Osteocyte (in vitro differentiated cells): ENCODE measurements at places on chromosomes 5 and 9. TPM values are rescaled to one million over a fixed set of nuclear protein-coding genes. Genes with fewer than 3 reads are reported as not detected.
A peak's percentile ranks its signal among the peaks of the same experiment; 100 is the strongest.

Gene PCDHGC5
- total RNA-seq = 1.4 and 1.9 TPM in 2 replicates

DNA sequence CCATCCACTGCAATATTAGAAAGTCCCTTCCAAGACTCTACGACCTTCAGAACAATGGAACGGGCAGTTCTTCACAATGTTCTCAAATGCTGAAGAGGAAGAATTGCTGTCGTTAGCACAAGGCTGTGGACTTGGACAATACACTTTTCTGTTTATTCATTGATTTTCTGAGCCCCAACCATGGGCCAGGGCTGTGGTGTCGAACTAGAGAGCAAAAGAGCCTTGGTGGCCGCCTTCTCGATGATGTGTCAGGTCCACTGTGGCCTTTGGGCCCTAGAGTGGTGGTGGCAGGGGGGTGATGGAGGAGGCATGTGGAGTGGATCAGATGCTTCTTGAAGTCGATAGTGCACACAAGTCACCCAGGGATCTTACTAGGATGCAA lies 18.5 kb upstream of the KIF12 start:
- H3K36me3 ChIP-seq = no peaks in the 10 kb centered on the region
- no peak overlapping the region for H3K4me3 ChIP-seq
- H3K27me3 ChIP-seq = peaks cover 54% of the 10 kb centered on the region

GRCh38 chr9:114429488-114429887 lies 41.7 kb upstream of the AKNA start:
- H3K4me1 ChIP-seq = no peaks in the 10 kb centered on the region
- H3K27ac ChIP-seq = no peak overlapping the region
- no peak overlapping the region for H3K4me3 ChIP-seq
- peaks cover 3% of the 10 kb centered on the region for H3K36me3 ChIP-seq
- no peak for DNase-seq

Gene FAM221B
- total RNA-seq = not detected in 2 replicates

- H3K36me3 ChIP-seq = peaks cover 2% of the 10 kb centered on the region
- no peak overlapping the region for H3K27ac ChIP-seq
- no peak overlapping the region for H3K4me3 ChIP-seq
- peaks cover 2% of the 10 kb centered on the region for H3K27me3 ChIP-seq
- DNase-seq = no peak
Measured at GRCh38 chr5:103369125-103370120, 110.9 kb downstream of the MACIR start.

Gene SELENOP
- 55.8 and 70.3 TPM in 2 replicates for total RNA-seq

DNA sequence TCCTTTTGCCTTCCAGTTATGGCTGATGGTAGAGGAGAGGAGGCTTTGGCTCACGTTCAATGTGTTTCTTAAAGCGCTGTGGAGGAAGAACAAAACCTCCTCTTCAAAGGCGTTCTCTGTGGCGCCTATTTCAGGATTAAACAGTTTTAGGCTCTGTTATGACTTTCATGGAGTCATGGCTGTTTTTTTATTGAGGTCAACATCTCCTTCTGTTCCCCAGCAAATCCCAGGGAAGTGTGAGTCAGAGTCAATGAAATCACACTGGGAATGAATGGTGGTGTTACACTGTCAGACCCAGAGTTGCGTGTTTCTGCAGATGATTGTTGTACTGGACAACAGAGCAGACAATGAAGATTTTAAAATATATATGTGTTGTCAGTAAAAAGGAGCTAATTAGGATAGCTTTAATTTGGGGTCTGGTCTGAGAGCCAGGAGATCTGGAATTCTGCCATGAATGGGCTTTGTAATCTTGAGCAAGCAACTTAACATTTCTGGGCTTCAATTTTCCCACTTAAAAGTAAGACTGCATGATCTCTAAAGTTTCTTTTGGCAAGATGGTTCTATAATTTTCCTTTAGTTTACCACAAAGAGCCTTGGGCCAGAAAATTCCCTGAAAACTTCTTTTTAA lies 240.7 kb downstream of the CSNK1G3 start:
- H3K4me3 ChIP-seq = no peak overlapping the region
- peaks cover 47% of the 10 kb centered on the region for H3K4me1 ChIP-seq
- no peaks in the 10 kb centered on the region for H3K27me3 ChIP-seq
- peak overlapping the region; percentile 79 for H3K27ac ChIP-seq
- no peaks in the 10 kb centered on the region for H3K36me3 ChIP-seq

DNA sequence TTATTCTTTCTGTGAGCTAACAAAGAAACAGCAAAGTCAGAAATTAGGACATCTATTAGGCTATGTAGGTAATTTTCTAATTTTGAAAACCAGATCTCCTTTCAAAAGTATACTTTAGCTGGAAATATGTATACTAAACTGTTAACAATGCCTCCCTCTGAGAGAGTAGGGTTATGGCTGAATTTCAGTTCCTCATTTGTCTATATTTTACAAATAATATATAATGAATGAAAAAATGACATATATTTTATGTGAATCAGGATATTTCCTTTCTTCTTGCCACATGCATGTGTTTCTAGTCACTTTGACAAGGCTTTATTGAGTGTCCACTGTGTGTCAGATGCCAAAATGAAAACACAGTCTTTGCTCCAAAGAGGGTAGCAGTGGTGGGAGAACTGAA lies 15.4 kb downstream of the HACD4 start:
- H3K4me1 ChIP-seq = peaks cover 32% of the 10 kb centered on the region
- H3K36me3 ChIP-seq = peaks cover 7% of the 10 kb centered on the region
- no peak for DNase-seq
- H3K27me3 ChIP-seq = no peaks in the 10 kb centered on the region
- no peak overlapping the region for H3K4me3 ChIP-seq

- no peak overlapping the region for H3K27ac ChIP-seq
- H3K36me3 ChIP-seq = no peaks in the 10 kb centered on the region
- no peak for DNase-seq
- H3K27me3 ChIP-seq = peaks cover 6% of the 10 kb centered on the region
Measured at GRCh38 chr9:137303151-137303892, 1.3 kb upstream of the NRARP start.

GRCh38 chr5:3393920-3394597 lies 201.6 kb upstream of the IRX1 start:
- H3K4me1 ChIP-seq = no peaks in the 10 kb centered on the region
- H3K36me3 ChIP-seq = no peaks in the 10 kb centered on the region
- H3K27ac ChIP-seq = no peak overlapping the region
- no peak overlapping the region for H3K4me3 ChIP-seq

DNA sequence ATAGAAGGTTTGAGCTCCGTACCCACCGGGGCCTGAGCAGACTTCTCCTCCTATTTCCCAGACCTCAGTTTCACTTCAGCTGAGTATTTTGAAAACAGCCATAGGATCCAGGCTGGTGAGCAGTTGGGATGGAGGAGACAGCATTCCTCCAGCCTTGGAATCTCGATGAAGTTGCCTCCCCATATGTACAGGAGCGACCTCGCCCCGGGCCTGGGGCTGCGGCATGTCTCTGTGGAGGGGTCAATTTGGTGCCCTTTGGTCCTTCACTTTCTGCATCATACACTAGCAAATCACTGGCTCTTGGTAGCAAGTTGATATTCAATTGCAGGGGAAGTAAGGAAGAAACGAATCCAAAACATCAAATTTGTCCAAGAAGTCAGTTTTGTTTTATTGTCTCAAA lies 402.0 kb upstream of the IRX4 start:
- H3K27ac ChIP-seq = no peak overlapping the region
- DNase-seq = no peak
- H3K4me3 ChIP-seq = no peak overlapping the region
- no peaks in the 10 kb centered on the region for H3K36me3 ChIP-seq
- no peaks in the 10 kb centered on the region for H3K27me3 ChIP-seq

Gene SLCO6A1
- 0.65 and 0.78 TPM in 2 replicates for total RNA-seq

DNA sequence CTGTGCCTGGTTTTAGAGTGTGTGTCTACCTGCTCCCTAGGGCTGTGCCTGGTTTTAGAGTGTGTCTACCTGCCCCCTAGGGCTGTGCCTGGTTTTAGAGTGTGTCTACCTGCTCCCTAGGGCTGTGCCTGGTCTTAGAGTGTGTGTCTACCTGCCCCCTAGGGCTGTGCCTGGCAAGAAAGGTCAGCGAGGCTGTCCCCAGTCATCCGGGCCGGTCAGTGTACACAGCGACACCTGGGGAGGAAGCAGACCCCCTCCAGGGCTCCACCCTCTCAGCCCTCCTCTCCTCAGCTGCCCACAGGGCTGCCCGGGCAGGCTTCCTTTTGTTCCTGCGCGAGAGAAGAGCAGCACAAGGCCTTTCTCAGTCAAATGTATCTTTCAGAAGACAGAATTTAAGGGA lies 4.1 kb downstream of the NRARP start:
- H3K27ac ChIP-seq = no peak overlapping the region
- no peaks in the 10 kb centered on the region for H3K36me3 ChIP-seq
- peaks cover 18% of the 10 kb centered on the region for H3K4me1 ChIP-seq
- no peak for DNase-seq

Gene TMC1
- total RNA-seq = not detected in 2 replicates

- H3K27ac ChIP-seq = no peak overlapping the region
- H3K4me1 ChIP-seq = no peaks in the 10 kb centered on the region
- no peak overlapping the region for H3K4me3 ChIP-seq
- no peaks in the 10 kb centered on the region for H3K36me3 ChIP-seq
- DNase-seq = no peak
- H3K27me3 ChIP-seq = peaks cover 11% of the 10 kb centered on the region
Measured at GRCh38 chr5:153276151-153276550, 214.3 kb upstream of the GRIA1 start.

- no peak for DNase-seq
- no peaks in the 10 kb centered on the region for H3K4me1 ChIP-seq
- H3K36me3 ChIP-seq = peaks cover 11% of the 10 kb centered on the region
- H3K4me3 ChIP-seq = no peak overlapping the region
- no peaks in the 10 kb centered on the region for H3K27me3 ChIP-seq
- no peak overlapping the region for H3K27ac ChIP-seq
Measured at GRCh38 chr5:123571927-123572326, 60.0 kb downstream of the CSNK1G3 start.

Gene C9
- not detected in 2 replicates for total RNA-seq

DNA sequence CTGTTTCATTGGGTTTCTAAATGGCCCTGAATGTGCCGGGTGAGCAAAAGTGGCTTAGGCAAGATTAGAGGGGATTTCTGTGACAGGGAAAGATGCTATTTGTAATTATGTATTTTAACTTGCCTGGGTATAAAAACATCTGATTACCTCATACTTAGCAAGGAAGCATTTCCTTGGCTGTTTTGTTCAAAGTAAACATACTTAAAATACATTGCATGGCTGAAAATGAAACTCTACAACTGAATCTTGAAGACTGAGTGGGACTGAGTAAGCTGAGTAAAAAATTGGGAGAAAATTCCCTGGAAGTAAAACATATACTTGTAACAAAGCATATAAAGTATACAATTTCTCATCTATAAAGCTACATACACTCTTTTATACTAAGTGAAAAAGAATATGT lies 197.5 kb downstream of the IRX1 start:
- no peaks in the 10 kb centered on the region for H3K36me3 ChIP-seq
- no peaks in the 10 kb centered on the region for H3K27me3 ChIP-seq
- H3K4me1 ChIP-seq = no peaks in the 10 kb centered on the region
- no peak overlapping the region for H3K4me3 ChIP-seq
- H3K27ac ChIP-seq = no peak overlapping the region

GRCh38 chr5:32589942-32590869 lies 4.8 kb downstream of the SUB1 start:
- no peak for DNase-seq
- peaks cover 32% of the 10 kb centered on the region for H3K36me3 ChIP-seq
- H3K27me3 ChIP-seq = no peaks in the 10 kb centered on the region
- H3K27ac ChIP-seq = no peak overlapping the region

Gene POU5F2
- total RNA-seq = 1.0 and 1.2 TPM in 2 replicates

- H3K4me3 ChIP-seq = no peak overlapping the region
- DNase-seq = no peak
- H3K36me3 ChIP-seq = peaks cover 45% of the 10 kb centered on the region
- H3K4me1 ChIP-seq = peaks cover 17% of the 10 kb centered on the region
Measured at GRCh38 chr9:16434526-16434925, 435.9 kb downstream of the BNC2 start.

DNA sequence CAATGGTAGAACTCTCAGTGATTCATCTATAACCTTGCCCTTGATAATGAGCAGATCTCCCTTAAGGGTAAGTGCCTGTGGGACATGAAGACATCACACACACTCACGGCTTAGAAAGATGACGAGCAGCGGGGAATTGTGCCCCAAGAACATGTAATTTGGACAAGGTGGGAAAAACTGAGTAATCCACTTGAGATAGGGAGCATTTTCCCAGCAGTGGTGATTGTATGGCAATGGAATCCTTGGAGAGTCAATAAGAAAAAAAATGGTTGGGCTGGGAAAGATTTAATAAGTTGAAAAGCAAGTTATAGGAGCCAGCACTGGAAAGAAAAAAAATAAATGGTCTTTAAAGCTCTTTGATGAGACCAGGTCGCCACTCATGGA lies 193.1 kb downstream of the GLIS3 start:
- no peaks in the 10 kb centered on the region for H3K27me3 ChIP-seq
- H3K27ac ChIP-seq = no peak overlapping the region
- H3K4me1 ChIP-seq = peaks cover 47% of the 10 kb centered on the region
- no peaks in the 10 kb centered on the region for H3K36me3 ChIP-seq

DNA sequence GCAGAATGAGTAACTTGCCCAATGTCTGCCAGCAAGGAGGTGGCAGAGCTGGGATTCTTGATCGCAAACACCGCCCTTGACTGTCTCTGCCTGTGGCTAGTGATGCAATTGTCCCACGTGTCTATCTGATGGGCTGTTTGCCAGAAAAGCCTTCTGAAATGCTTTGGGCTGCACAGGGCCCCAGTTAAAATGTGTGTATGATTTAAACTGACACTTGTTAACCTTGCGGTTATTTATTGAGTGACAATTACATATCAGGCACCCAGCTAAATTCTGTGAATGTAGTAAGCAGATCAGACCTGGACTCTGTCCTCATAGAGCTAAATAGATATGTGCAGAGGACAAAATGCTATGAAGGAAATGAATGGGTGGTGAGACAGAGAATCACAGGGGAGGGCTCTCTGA lies 11.6 kb upstream of the IL12B start:
- no peaks in the 10 kb centered on the region for H3K36me3 ChIP-seq
- no peak overlapping the region for H3K4me3 ChIP-seq
- no peak overlapping the region for H3K27ac ChIP-seq
